ENCODE measurements at places on chromosomes 6 and 20.

DNA sequence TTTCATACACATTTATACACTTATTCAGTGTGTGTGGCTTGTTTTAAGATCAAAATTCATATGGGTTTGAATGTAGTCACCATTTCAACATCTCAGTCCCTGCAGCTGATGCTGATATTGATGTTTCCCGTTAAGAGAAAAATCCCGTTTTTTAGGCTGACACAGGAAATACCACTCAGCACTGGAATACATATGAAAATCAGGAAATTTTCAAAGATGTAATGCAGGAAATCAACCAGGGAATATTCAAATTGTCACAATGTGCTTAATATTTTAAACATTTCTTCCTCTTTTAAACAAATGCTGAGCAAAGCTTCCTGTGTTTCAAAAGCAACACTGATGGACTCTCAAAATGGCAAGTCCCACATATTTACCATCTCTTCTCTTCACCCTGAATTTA lies 94.5 kb upstream of the MARCKS start:
- no peak for DNase-seq

- DNase-seq: no peak
These were observed 971 bp downstream of the RBCK1 start for GRCh38 chr20:408843-409696.

- no peak for DNase-seq
These were observed 245.3 kb downstream of the MAFB start for GRCh38 chr20:40443753-40444152.

- no peak for DNase-seq
These were observed 3.6 kb downstream of the SRSF3 start for GRCh38 chr6:36597775-36598174.

- no peak for DNase-seq
These were observed 50.0 kb downstream of the ISM1 start for GRCh38 chr20:13271098-13271497.

DNA sequence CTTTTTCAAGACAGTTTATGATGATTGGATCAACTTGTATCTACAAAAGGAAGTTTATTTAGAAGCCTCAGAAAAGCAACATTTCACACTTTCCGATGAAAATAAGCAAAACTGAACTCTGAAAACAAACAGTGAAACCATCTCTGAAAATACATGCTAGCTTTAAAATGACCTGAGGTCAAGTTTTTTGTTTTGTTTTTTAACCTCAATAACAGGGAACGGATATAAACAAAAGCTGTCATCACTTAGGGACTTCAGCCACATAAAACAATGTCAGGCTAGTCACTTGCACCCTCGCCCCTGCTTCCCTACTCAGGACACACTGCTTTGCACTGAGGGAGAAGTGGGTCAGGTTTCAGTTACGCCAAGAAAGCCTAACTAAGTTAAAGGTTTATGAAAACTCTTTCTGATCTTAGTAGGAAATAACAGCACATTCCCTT lies 11.6 kb downstream of the BACH2 start:
- DNase-seq: no peak

DNA sequence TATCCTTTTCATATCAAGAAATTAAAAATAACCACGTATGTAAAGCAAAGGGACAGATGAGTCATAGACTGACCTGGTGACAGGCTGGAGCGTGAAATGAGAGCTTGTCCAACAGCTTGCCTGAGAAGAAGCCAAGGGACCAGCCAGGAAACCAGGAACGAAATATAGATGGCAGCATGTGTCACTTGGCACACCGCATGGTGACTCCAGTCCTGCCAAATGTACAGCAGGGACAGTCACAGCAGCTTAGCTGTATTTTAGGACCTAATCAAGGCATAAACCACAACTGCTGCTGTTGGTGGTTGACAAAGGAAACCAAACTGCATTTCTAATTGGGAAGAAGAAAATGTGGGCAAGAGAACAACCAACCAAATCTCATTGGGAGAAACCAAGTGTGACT lies 755.0 kb downstream of the TFAP2A start:
- DNase-seq: no peak
